Esophagus muscularis mucosa (tissue), 4 donors: ENCODE measurements at places on chromosomes 5 and 9.

GRCh38 chr5:14153071-14153864, 10.1 kb downstream of the TRIO start:
- DNase-seq, result no peak

DNA sequence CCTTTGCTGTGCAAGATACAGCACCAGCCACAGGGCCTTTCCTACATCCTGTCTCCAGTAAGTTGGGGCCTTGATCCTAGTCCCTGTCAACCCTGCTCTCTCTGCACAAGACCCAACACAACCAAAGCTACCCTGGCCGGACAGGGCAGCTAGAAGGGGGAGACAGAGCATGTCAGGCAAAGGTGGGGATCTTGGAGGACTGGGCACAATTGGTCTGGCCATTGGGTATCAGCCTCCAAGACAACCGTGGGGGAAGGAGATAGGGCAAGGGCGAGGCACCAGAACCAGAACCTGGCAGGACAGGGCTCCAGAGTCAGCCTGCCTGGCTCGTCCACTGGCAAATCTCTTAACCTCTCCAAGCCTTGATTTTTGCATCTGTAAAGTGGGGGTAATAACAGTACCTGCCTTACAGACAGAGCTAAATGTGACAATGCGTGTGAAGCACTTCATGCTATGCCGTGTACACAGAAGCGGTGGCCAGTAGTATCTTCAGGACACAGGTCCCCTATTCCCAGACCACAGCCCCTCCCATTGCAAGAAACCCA, 51.6 kb upstream of the CDKN2AIPNL start:
- DNase-seq, result no peak

GRCh38 chr5:68918306-68918705, 175.5 kb upstream of the SLC30A5 start:
- no peak for DNase-seq

DNA sequence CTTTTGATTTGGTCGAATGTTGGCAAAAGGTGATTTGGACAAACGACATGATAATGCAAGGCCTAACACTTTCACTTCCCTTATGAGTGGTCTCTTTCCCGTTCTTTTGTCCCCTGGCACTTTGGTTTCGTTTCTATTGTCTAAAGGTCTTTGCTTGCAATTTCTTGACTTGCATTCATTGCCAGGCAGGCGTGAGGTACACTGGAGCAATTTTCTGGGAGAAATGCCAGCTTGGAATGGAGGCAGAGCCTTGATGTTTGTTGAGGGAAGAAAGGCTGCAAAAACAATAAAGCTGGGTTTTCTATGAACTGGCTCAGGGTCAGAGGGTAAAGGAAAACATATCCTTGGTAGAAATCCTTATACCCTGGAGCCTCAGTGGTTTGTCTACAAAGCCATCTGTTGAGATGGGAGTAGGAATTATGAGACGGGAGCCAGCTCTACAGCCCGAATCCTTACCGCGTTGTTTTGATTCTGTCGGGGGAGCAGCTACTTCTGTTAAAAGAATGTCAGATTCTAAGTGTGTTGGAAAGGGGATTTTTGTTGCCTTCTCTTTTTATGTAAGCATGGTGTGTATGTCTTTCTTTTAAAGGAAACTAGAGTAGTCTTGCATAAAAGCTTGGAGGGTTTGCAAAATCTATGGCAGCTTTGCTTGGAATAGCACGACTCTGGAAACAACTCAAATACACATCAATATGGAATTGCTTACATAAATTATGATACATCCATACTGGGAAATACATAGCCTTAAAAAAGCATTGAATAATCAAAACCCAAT, 158.9 kb downstream of the RMI1 start:
- no peak for DNase-seq

DNA sequence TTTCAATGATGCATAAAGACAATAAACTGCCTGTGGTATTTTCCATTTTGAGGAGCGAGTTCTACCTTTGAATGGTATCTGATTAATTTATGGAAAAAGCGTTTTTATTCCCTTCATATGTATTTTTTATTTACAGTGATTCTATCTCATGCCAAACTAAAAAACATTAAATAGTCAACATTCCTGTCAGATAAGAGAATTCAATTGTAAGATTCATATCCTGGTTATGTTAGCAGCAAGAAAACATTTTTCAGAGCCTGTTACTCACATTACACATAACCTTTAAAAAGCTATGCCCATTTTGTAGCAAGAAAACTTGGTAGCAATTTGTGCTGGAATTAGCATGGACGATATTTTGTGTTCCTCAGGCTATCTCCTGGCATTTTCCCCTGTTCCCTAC, 55.1 kb upstream of the PRLR start:
- no peak for DNase-seq

DNA sequence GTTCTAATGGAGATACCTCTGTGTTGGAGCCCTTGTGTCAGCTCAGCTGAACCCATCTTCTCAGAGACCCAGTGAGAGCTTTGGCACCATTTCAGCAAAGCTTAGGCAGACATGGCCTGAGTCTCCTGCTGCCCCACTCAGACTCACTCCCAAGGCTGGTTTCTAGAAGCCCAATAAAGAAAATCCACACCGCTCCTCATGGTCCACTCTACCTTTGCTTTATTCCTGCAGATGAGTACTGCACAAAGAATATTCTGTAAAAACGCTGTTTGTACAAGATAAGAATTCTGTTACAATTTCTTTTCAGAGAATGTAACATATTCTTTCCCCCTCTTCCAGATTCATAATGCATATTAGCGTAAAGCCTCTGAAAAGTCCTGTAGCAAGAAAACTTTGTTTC, 129.3 kb downstream of the C5orf15 start:
- no peak for DNase-seq

GRCh38 chr5:75484605-75485004, 26.8 kb downstream of the CERT1 start:
- no peak for DNase-seq

- DNase-seq, result no peak
Observed at GRCh38 chr5:119016125-119016774, 27.9 kb upstream of the DTWD2 start.

GRCh38 chr9:137496601-137497375, 37.7 kb upstream of the NSMF start:
- DNase-seq, result no peak

GRCh38 chr9:518540-518939, 303.9 kb downstream of the DOCK8 start:
- no peak for DNase-seq

DNA sequence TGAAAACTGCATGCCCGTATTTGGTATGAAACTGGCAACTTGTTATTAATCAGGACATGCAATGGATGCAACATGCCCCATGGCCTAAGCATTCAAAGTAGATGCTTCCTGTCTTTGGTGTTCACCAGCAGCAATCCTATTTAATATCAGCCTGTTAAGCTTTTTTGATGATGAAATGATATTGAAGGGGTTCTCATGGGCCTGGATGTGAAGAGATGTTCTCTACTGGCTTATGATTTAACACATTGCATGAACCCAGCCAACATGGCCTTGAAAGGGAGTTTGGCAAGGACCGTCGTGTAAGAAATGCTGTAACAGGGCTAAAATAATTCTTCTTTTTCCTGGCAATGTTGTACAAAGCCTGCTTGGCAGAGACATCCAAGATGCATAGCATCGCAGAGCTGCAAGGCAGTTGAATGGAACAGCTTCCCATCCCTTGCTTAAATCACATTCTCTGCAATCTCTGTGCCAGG, 111.2 kb downstream of the SMARCA2 start:
- no peak for DNase-seq
